Stimulated activated CD4-positive, alpha-beta T cell treated with anti-CD3 and anti-CD28 coated beads, TNF-alpha, amount 100 ng/mL, for 4 hours (primary cell): ENCODE measurements at places on chromosomes 6 and 20.
A peak's percentile ranks its signal among the peaks of the same experiment; 100 is the strongest.

DNA sequence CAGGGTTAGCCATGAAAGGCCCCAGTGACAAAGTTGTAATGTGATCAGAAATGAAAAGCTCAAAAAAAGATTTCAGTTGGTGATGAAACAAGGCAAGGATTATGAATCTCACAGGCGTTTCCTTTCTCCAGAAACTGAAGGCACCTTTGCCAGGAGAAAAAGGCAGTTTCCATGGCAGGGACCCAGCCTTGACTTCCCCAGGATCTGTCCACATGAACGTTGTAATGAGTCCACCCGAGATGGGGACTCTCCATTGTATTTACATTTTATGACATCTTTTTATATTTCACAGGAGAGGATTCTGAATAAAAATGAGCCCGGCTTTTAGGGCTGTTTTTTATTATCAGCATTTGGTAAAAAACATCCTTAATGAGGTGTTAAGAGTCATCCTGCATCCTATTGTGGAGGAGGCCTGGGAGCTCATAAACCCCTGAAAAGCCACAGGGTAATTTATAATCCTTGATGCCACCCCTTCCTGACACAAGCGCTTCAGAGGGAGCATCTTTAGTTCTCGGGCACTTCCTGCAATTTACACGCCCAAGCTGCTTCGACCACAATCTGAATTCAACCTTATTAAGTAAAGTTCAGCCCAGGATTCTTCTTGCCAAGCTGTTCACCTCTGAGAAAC is 74.1 kb upstream of the SALL4 start:
- DNase-seq = no peak

GRCh38 chr20:33674294-33675135 is at the start of gene NECAB3:
NECAB3 (minus strand) TSS chr20:33674428; CDS start chr20:33674352, 76 bp downstream.
- peak; percentile 51 for DNase-seq

- no peak for DNase-seq
These were observed 105.6 kb downstream of the ZDHHC14 start for GRCh38 chr6:157486572-157486971.

- no peak for DNase-seq
These were observed 241.4 kb downstream of the SLC24A3 start for GRCh38 chr20:19453862-19454261.

- no peak for DNase-seq
These were observed 36.4 kb upstream of the RNF144B start for GRCh38 chr6:18350712-18351111.

DNA sequence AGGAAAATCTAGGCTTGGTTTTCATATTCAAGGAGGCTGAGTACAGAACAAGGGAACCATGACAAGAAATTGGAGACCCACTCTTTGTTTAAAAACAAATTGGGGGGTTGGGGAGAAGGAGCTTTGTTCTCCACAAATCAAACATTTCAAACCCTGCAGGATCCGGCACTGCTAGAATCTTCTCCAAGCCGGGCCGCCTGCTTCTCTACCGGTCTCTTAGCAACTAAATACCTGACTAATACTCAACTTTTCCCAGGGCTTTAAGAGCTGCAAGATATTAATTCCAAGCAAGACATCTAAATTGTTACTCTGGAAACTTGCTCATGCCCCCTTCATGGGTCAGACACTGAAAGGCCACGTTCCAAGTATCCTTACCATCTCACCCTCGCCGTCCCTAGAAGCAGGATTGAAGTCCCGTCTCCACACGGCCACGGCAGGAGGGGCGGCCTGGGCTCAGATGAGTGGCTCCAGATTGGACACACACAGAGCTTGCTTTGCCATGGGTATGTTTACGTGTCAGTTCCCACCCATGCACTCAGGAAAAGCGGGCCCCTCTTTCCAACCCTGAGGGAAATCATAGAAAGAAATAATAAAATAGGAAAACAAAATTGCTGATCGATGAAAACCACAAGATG is 126.4 kb upstream of the CDH4 start:
- no peak for DNase-seq

GRCh38 chr6:107144666-107145065 is 29.4 kb upstream of the BEND3 start:
- no peak for DNase-seq

DNA sequence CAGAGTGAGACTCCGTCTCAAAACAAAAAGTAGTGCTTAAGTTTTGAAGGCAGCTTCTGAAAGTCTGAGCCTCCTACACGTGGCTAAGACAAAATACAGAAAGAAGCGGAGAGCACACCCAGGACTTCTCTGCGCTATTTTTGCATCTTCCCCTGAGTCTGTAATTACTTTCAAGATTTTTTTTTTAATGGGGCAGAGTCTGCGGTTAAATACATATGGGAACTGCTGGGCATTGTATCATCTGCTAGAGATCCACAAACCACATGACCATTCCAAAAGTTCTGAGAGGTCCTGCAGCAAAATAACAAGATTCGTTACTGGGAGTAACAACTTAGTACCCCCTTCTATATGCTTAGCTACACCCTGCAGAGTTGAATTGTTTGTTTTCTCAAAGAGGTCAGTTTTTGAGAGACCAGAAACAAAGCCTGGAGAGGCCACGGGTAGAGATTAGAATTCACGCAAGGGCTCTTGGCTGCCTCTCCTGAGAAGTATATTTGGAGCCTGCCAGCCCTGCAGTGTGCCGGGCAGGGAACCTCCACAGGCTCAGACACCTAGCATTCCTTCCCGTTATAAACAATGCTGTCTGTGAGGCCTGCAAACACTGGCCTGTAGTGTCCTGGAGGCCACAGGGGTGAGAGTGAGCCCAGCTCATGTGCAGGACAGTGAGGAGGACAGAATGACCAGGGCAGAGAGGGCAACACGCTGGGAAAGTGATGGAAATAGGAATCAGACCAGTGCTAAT is 48.2 kb upstream of the FAM50B start:
- no peak for DNase-seq

- no peak for DNase-seq
These were observed 17.4 kb downstream of the HLA-DOA start for GRCh38 chr6:32991972-32992371.

DNA sequence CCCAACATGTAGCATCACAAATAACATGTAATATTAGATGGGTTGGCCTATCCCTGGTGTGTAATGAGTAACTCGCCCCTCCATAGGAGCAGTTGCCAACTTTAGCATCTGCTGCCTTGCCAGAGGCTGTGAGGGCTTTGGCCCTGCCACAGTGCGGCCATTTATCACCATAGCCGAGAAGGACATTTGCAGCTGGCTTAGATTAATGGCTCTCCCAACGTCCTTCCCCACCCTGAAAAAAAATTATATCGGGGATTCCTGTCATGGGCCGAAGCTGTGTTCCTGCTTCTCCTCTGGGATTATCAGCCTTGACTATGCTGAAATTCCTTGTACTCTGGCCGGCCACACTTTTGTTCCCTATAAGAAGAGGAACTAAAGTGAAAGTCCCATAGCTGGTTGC is 7.6 kb upstream of the ADIG start:
- DNase-seq = no peak

- DNase-seq = no peak
These were observed 241.9 kb downstream of the ADGRB3 start for GRCh38 chr6:68876792-68877493.

DNA sequence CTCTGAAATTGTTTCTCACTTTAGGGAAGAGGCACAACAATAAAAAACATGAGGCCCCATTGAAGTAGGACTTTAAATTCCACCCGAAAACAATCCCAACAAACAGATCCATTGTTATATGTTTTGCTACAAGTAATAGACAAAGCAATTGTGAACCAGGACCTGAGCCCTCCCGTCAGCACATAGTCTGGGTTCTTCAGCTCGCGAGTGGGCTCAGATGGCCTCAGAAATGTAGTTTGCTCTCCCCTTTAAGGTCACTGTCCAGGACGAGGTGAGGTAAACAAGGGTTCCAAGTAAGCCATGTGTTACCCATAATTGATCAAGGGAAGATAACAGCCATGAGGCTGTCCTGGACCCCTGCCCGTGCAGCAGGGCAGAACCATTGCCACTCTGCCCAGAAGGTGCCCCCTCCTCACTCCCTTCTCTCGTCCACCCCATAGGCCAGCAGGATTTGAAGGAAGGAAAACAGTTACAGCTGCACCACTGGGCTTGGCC is 160.1 kb upstream of the QKI start:
- no peak for DNase-seq

- DNase-seq = no peak
These were observed 744.0 kb upstream of the MAP3K7 start for GRCh38 chr6:91330896-91331295.

- DNase-seq = no peak
These were observed 621.0 kb upstream of the NRSN1 start for GRCh38 chr6:23505026-23505425.

GRCh38 chr6:2447318-2447920 is 202.0 kb upstream of the GMDS start:
- no peak for DNase-seq

DNA sequence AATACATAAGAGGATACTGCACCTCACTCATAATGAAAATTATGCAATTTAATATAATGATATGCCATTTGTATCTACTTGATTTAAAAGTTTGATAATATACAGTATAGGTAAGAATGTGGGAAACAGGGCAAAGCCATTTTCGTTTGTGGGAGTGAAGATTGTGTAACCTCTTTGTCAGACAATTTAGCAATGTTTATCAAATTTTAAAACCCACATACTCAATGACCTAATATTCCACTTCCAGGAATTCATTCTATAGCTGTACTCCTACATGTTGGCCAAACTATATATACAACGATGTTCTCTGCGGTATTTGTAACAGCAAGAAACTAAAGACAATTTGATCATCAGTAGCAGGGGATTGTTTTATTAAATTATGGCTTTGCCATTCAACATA is 17.8 kb upstream of the FKBP5 start:
- DNase-seq = no peak

DNA sequence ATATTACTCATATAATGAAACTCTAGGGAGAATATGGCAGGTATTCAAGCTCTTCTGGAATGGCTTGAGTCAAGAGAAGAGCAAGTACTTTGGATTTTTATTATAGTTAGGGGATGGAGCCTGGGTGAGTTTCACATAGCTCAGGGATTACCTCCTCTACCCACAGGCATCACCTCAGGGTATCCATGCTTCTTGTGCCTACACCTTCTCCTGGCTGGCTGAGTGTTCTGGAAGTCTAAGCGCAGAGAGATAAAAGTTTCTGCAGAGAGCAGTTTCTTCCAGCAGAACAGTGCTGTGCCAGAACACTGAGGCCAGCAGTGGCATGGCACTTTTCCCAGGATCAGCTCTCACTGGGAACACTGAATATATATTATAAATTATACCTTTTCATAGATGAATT is 199.7 kb upstream of the KCNQ5 start:
- DNase-seq = no peak

DNA sequence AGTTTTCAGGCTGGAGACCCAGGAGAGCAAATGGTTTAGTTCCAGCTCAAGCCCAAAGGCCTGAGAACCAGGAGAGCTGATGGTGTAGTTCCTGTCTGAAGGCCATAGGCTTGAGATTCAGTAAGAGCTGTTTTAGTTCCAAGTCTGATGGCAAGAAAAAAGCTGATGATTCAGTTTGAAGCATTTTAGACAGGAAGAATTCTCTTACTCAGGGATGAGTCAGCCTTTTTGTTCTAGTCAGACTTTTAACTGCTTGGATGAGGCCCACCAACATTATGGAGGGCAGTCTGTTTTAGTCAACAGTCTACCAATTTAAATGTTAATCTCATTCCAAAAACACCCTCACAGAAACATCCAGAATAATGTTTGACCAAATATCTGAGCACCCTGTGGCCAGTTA is 2.5 kb downstream of the ZSCAN26 start:
- no peak for DNase-seq

- no peak for DNase-seq
These were observed 412.3 kb upstream of the ID4 start for GRCh38 chr6:19424853-19425252.

DNA sequence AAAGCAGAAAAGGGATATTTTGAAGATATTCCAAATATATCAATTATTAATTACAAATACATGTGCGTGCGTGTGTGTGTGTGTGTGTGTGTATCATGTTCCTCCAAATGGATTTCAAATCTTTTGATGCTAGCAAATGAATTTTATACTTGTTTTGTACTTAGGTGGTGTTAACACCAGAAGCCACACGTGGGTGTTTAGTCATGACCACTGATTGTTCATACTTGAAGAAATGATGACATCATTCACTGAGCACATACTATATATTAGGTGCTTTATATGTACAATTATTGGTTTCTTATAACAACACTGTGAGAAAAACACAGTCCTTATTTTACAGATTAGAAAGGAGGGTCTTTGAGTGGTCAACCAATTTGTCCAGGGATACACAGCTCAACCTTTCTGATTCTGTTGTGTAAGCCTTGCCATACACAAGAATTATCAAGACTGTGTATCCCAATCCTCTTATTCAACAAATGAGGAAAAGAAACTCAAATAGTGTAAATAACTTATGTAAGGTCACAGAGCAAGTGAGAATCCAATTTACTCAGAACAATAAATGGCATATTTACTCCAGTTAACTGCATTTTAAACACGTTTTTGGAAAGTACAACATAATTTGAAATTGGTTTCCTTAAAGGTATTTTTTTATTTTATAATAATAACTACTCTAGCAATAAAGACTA is 88.5 kb downstream of the BCAS1 start:
- no peak for DNase-seq

DNA sequence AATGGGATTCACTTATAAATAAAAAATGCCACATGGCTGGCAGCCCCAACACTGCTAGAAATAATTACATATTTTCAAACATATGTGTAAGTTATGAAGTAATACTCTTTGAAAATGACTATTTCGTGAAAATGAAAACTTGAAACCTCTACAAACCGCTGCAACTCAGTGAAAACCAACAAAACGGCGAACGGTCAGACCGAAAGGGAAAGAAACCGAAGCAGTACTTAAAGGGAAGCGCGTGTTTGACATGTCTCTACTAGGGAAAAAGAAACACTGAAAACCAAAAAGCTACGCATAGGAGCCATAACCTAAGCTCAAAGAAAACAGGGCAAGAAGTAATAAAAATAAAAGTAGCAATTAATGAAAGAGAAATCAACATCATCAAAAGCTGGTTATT is 121.0 kb upstream of the GGTLC1 start:
- DNase-seq = no peak

GRCh38 chr6:125714441-125715090 is 34.9 kb upstream of the HEY2 start:
- DNase-seq = no peak

GRCh38 chr6:141486942-141487341 is 645.8 kb upstream of the GJE1 start:
- no peak for DNase-seq

GRCh38 chr20:11676630-11677287 is 240.9 kb upstream of the BTBD3 start:
- DNase-seq = no peak

GRCh38 chr6:54515013-54515412 is 206.8 kb downstream of the TINAG start:
- no peak for DNase-seq

DNA sequence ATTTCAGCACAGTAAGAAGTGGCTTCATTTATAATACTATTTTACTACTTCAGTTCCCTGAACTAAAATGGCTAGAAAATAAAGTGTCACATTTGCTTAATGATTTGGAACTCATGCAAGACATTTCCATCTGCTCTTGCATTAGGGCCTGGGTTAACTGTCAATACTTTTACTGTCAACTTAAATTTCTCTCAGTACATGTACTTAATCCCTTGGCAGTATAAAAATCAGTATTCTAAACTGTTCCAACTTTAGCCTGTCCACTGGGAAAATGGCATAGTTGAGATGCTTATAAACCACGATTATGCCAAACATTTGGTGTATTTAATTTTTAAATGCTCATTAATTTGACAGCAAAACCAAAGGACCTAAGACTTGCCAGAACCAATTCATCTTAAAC is 154.5 kb downstream of the ASCC3 start:
- DNase-seq = no peak

GRCh38 chr6:137919837-137920730 is 53.0 kb downstream of the TNFAIP3 start:
- DNase-seq = no peak
